ENCODE measurements at places on chromosomes 6 and 20.

DNA sequence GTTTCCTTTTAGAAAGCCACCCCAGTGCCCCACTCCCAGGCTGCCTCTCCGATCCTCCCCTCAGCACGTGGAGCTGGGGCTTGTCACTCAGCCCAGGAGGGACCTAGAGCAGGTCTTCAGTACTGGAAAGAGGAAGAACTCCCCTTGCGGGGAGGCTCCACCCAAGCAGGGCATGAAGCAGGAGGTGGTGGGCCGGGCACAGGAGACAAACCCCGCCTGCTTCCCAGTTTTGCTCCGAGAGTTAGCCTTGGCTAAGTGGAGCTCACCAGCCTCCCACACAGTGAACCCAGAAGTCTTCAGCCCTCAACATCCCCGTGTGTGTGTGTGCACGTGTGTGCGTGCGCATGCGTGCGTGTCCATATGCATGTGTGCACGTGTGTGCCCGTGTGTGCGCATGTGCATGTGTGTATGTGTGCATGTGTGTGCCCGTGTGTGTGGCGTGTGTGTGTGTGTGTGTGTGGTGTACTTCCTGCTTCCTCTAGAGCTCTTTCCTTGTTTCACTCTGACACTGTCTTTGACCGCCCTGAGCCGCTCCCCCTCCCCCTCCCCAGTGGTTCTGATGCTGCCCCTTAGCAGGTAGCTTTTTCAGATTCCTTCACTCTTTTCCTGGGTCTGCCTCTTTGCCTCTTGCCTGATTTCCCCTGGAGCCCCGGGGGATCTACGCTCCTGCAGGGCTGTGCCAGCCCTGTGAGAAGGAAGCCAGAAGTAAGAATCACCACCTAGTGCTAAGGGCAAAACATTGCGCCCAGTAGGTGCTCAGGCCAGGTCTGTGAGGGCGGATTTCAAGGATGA lies 239.8 kb downstream of the CDC5L start:
- peak; percentile 5 for DNase-seq

DNA sequence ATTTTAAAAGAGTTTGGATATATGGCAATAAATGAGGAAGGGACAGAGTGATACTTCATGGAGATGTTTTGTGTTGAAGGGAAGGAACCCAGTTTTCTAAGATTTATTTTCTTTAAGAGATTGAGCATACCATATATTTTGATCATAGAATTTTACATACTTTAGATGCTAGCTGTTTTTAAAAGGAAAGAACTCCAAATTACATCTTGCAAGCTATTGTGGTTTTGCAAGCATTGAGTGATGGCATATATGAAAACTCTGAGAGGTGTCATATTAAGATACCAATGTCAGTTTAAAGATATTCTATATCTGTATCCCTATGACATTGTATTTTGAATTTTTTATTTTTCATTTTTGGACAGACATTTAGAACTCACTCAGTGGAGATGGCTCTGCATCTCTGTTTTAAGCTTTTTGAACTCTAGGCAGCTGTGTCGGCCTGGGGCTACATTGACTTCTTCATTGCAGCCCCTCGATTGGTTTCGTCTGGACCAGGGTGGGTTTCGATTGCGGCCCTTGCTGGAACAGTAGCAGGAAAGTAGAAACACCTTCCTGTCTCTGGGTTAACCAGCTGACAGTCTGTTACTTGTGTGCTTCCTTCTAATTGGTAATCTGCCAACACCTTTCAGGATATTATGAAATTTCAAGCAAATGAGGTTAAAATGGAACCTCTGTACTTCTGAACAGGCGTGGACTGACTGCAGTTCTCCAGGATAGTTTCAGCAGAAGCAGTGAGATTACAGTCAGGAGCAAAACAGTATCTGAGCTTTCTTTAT lies 14.0 kb downstream of the IGF2R start:
- peak; percentile 42 for DNase-seq

- DNase-seq: no peak
These were observed 332.8 kb downstream of the BTBD9 start for GRCh38 chr6:38306931-38307330.

GRCh38 chr20:35274172-35275092 lies 3.5 kb downstream of the MMP24OS start:
- no peak for DNase-seq

GRCh38 chr6:166437661-166438060 lies 54.9 kb upstream of the MPC1 start:
- DNase-seq: no peak

Data from CD4-positive, alpha-beta T cell treated with Interleukin-17A for 1 hour (primary cell).